ENCODE measurements at places on chromosomes 6 and 20.

- DNase-seq = no peak
These were observed 17.5 kb downstream of the SF3B5 start for GRCh38 chr6:144077871-144078270.

DNA sequence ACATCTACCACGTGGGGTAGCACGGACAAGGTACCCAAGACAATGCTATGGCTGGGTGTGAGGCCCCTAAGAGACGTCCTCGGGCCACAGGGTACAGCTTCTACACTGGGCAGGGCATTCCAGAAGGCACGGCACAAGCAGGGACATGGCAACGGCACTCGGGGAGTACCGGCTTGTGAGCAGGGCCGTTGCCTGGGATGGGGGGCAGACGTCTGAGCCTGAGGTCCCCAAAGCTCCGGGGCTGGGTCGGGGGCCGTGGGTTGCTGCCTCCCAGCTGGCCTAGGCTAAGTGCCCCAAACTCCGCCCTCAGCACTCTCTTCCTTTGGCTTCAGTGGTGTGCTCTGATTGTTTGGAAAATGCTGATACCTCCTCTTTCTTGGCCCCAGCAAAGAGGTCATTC, 110.6 kb downstream of the SULF2 start:
- no peak for DNase-seq

- no peak for DNase-seq
These were observed 38.5 kb upstream of the NAA20 start for GRCh38 chr20:19978511-19979210.

GRCh38 chr20:58420798-58421496, 31.9 kb downstream of the VAPB start:
- no peak for DNase-seq

DNA sequence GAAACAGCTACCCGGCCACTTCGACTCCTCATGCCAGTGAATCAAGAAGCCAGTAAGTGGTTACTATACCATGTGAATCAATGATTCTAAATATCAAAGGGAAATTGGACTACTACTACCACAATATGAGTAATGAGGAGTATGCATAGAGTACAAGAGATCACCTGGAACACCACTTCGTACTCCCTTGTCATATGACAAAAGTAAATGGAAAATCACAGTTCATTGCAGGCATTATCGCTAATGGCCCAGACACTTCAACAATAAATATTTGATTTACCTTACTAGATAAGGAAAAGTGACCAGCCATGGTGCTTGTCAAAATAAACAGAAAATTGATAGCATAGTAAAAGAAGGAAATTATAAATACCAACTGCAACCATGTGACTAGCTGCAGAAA, 73.1 kb downstream of the BMP5 start:
- no peak for DNase-seq

DNA sequence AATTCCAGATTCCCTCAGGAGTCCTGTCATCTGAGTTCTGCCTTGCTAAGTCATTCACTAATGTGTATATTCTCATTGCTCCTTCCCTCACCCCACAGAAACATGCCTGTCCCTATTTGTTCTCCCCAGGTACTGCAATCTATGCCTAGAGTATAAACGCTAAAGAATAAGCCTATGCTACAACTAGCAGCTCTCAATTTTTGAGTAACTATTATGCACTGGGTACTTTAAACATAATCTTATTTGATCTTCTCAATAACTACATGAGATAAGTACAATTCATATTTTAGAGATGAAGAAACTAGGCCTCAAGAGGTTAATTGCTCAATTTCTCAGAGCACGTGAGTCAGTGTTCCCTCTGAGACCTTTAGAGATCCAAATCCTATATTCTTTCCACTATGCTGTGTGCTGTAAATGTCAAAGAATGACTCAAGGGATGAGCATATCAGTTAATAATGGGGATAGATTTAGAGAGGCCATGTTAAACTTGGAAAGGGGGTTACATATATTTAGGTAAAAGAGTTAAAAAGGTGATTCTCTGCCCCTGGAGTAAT, 423.8 kb upstream of the ADGRB3 start:
- DNase-seq = no peak

- DNase-seq = no peak
These were observed 27.2 kb downstream of the DUSP22 start for GRCh38 chr6:319177-320131.

DNA sequence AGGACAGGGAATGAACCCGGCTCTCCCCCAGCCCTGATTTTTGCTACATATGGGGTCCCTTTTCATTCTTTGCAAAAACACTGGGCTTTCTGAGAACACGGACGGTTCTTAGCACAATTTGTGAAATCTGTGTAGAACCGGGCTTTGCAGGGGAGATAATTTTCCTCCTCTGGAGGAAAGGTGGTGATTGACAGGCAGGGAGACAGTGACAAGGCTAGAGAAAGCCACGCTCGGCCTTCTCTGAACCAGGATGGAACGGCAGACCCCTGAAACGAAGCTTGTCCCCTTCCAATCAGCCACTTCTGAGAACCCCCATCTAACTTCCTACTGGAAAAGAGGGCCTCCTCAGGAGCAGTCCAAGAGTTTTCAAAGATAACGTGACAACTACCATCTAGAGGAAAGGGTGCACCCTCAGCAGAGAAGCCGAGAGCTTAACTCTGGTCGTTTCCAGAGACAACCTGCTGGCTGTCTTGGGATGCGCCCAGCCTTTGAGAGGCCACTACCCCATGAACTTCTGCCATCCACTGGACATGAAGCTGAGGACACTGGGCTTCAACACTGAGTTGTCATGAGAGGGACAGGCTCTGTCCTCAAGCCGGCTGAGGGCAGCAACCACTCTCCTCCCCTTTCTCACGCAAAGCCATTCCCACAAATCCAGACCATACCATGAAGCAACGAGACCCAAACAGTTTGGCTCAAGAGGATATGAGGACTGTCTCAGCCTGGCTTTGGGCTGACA, 28.8 kb upstream of the ZBP1 start:
- no peak for DNase-seq
